ENCODE measurements at places on chromosomes 2 and 18.

GRCh38 chr2:64036034-64036705 lies 16.9 kb upstream of the VPS54 start:
- DNase-seq = no peak

- no peak for DNase-seq
These were observed 563.4 kb downstream of the XIRP2 start for GRCh38 chr2:167451496-167452289.

GRCh38 chr2:233068762-233069418 lies 8.7 kb downstream of the INPP5D start:
- DNase-seq = no peak

DNA sequence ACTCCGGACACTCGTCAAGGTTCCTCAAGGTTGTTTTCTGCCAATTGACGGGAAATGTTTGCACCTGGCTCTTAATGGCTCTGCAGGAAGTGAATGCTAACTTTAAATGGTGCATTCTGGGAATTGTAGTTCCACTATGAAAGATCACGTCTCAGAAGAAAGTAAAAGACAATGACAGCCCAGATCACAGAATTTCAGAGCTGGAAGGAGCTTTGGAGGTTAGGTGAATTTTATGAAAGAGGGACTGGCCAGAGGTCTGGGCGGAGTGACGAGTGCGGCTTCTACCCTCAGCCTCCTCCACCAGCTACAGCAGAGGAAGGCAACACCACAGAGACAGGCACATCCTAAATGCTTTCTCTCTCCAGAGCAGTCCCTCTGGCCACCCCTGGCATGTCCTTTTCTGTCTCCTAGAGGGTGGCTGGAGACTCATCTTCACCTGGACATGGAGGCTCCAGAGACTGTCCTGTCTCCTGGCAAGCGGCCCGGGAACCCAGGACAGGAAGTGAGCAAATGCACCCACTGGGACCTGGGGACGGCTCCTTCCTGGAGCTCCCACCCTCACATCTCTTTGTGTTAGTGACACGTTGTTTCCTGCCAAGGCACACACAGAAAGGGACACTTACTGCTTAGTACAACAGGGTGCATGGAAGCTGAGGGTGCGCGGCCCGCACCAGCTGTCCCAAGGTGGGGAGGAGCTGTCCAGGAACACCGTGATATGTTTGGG lies 19.4 kb downstream of the THAP4 start:
- no peak for DNase-seq

DNA sequence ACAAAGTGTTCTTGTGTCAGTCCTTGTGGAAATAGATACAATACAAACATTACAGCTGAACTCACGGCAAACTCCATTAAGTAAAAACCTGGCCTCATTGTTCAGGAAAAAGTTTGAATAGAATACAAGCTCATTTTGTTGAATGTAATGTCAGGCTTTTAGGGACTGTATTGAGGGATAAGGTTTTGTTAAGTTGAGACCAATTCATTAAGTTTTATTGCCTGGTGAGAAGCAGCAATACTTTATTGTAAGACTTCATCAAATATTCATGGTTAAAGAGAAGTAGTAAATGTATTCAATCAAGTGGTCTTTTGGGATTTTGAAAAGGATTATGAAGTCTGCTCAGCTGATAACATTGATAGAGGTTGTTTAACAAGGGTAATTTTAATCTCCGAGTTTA lies 35.4 kb upstream of the METAP1D start:
- no peak for DNase-seq

GRCh38 chr18:58541146-58541788 lies 87.6 kb downstream of the ALPK2 start:
- DNase-seq = no peak

DNA sequence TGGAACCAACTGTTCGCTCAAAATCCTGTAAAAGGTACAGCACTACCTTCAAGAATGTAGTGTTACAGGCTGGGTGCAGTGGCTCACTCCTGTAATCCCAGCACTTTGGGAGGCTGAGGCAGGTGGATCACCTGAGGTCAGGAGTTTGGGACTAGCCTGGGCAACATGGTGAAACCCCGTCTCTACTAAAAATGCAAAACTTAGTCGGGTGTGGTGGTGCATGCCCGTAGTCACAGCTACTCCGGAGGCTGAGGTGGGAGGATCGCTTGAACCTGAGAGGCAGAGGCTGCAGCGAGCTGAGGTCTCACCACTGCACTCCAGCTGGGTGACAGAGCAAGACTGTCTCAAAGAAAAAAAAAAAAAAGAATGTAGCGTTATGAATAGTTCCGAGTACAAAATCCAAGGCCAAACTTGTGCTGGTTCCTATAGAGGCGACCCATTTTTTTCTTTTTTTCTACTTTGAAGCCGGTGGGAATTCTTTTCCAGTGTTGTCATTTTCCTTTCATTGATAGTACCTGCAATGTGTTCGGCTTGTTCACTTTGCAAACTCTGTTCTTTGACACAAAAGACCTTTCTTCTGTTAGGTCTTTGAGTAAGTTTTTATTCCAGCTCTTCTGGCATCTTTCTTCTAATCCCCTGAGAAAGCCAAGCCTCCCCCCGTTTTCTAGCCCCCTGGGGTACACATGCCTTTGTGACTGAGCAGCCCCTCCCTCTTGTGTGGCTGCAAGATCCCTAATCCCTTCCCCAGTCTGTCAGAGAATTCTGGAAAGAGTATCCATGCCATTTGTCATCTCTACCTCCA lies 25.1 kb downstream of the INPP5D start:
- DNase-seq = no peak

DNA sequence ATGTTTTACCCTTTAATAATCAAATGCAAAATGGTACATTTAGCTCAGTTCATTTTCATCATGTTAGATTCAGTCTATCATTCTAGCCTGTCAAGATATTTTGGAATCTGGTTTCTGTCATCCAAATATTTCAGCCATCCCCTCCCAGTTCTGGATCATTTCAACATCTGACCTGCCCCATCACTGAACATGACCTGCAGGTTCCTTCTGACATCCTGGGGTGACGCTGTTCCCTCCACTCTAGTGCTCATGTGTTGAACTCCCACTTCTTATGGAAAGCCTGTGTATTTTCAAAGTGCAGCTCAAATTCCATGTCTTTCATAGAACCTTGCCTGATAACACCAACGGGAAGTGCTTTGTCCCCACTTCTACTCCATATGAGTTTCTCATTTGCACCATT lies 320.0 kb upstream of the TNP1 start:
- DNase-seq = no peak

- DNase-seq = no peak
These were observed 3.1 kb upstream of the HES6 start for GRCh38 chr2:238242731-238243495.

DNA sequence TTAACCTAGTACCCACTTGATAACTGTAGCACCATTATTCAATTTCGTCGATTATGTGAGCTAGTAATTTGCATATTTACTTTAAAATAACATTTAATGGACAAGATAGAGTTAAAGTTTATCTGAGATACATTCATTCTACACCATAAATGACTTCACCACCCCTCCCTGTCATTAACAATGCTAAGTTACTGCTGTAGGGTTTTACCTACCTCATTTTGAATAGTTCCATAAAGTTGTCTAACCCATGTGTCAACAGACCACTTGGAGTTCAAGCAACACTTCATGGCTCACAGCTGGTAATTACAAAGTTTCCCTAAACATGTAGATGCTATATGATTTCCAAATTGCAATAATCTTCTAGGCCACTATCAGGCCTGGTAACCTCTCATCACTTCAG lies 127.4 kb upstream of the CYP26B1 start:
- DNase-seq = no peak

GRCh38 chr2:18799397-18799796 lies 210.0 kb upstream of the NT5C1B start:
- no peak for DNase-seq

DNA sequence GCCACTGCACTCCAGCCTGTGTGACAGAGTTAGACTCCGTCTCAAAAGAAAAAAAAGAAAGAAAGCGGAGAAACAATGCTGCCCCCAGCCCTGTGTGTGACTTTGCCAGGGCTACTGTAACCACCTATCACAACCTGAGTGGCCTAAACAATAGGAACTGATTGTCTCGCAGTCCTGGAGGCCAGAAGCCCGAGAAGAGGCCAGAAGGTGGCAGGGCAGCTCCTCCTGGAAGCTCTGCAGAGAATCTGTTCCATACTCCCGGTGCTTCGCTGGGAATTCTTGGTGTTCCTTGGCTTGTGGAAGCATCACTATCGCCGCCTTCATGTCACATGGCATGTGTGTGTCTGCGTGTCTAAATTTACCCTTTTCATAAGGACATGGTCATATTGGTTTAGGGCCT lies 14.4 kb upstream of the RAB17 start:
- no peak for DNase-seq

- no peak for DNase-seq
These were observed 106.8 kb downstream of the DNAH7 start for GRCh38 chr2:195961873-195962272.

GRCh38 chr2:128577141-128577930 lies 258.7 kb upstream of the HS6ST1 start:
- no peak for DNase-seq

- no peak for DNase-seq
These were observed 60.6 kb upstream of the ATP8B1 start for GRCh38 chr18:57863706-57864105.

- no peak for DNase-seq
These were observed 29.3 kb upstream of the COPS8 start for GRCh38 chr2:237056287-237056875.

DNA sequence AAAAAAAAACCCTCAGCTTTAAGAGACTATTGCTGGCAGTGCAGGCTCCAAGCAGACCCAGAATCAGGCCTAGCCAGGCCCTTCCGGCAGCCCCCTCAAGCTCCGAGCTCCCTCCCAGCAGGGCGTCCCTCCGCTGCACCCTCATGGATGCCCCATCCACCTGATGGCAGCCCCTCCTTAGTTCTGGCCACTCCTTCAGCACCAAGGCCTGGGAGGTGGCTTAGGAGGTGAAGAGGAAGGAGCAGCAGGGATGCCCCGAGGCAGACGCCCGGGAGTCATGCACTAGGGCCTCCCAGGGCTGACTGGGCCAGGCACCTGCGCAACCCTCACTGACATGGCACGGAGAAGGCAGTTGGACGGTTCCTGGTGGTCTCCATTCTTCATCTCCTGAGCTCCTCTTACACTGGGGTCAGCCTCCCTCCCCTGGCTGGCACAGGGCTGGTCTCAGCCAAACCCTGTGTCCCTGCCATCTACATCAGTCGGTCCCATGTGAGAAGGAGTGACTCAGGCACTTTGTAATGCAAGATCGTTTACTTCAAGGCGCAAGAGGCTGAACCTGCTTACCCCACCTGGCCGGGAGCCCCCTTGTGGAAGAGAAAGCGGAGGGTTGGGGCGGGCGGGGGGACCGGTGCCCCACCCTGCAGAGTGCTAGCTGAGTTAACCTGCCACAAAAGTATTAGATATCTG lies 53.5 kb upstream of the ID2 start:
- DNase-seq = no peak

DNA sequence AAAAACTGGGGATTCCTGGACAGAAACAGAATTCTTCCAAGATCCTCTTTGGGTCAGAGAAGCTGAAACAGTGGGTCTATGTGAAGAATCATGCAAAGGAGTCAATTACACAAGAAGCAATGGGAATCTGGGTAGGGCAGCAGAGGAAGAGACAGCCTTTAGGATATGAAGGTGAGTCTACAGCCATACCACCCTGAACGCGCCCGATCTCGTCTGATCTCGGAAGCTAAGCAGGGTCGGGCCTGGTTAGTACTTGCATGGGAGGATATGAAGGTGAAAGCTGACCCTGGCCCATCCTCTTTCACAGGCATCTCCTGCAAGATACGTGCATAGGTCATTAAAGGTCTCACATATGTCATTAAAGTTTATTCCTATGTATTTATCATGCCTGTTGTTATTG lies 1080.9 kb upstream of the FANCL start:
- no peak for DNase-seq

- DNase-seq = no peak
These were observed 7.6 kb downstream of the STAMBP start for GRCh38 chr2:73836141-73836943.

DNA sequence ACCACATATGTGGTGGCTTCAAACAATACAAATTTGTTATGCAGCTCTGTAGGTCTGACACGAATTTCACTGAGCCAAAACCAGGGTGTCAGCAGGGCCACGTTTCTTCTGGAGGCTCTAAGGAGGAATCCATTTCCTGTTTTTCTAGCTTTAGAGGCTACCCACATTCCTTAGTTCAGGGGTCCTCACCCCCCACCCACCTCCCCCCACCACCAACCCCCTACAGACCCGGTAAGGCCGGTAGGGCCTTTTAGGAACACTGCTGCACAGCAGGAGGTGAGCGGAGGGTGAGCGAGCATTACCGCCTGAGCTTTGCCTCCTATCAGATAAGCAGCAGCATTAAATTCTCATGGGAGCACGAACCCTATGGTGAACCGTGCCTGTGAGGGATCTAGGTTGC lies 10.6 kb upstream of the SLC39A10 start:
- no peak for DNase-seq

GRCh38 chr18:79497638-79498081 lies 101.9 kb downstream of the NFATC1 start:
- DNase-seq = no peak

DNA sequence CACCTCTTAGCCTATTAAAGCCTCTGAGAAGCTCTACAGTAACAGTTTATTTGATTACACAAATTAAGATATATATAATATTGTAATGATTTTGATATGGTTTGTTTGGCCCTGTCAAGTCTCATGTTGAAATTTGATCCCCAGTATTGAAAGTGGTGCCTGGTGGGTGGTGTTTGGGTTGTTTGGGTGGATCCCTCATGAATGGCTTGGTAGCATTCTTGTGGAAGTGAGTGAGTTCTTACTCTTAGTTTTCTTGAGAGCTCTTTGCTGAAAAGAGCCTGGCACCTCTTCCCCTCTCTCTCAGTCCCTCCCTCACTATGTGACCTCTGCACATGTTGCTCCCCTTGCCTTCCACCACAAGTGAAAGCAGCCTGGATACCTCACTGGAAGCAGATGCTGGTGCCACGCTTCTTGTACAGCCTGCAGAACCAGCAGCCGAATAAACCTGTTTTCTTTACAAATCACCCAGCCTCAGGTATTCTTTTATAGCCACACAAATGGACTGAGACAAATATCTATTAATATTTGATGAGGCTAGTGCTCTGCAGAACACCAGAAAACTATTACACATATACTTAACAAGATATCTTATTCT lies 52.8 kb downstream of the SLC4A10 start:
- DNase-seq = no peak

GRCh38 chr2:844715-845114 lies 105.9 kb upstream of the SNTG2 start:
- DNase-seq = no peak
